NCI-H1436 treated with DMSO at 0.1 percent for 48 hours (cell line): ENCODE measurements at places on chromosomes 16 and 17.
A peak's percentile ranks its signal among the peaks of the same experiment; 100 is the strongest.

DNA sequence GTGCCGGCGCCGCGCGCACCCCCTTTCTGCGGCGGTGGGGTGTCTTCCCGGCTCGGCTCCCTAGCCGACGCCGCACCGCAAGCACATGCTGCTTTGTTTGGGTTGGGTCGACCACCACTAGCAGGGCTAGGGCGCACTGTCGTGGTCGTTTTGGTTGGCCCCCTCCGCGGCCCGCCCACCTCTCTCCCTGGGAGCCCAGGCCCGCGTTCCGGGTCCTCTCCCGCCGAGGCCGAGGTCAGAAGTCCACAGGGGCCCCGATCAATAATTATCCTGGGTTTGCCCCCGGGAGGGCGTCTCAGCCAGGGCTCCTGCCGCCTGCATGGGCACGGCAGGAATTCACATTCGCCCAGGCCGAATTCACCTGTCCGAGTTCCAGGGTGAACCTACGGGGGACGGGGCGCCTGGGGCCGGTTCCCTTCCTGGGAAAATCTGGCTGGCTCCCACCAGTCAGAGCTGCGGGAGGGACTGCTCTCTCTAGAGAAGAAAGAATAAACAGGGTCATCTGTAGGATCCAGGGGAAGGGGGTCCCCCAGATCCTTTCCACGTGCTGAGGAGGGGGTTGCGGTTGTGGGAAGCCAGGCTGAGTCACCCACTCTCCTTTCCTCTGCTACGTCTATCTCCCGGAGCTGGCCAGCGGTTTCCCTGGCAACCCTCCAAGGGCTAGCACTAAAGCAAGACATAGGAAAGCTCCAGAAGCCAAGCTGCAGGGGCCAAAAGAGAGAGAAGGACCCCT lies 584 bp upstream of the STAT5B start:
- DNase-seq, result no peak

DNA sequence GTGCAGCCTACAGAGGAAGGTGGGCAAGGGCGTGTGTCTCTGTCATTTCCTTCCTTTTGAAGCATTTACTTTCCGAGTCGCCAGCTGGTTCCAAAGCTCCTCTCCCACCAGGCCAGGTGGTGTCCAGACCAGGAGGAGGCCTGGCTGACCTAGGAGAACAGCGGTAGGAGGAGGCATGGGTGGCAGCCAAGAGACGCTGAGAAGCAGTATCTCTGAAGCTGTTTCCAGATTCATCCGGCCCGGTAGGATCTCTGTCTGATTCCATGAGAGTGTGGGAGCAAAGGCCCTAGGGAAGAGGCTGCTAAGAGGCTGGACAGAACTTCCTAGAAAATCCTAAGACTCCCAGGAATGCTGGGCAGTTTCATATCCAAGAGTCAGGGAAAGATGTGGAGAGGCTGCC lies 20.3 kb downstream of the MEOX1 start:
- no peak for DNase-seq

GRCh38 chr16:11379420-11379819 lies 34.2 kb downstream of the RMI2 start:
- no peak for DNase-seq

DNA sequence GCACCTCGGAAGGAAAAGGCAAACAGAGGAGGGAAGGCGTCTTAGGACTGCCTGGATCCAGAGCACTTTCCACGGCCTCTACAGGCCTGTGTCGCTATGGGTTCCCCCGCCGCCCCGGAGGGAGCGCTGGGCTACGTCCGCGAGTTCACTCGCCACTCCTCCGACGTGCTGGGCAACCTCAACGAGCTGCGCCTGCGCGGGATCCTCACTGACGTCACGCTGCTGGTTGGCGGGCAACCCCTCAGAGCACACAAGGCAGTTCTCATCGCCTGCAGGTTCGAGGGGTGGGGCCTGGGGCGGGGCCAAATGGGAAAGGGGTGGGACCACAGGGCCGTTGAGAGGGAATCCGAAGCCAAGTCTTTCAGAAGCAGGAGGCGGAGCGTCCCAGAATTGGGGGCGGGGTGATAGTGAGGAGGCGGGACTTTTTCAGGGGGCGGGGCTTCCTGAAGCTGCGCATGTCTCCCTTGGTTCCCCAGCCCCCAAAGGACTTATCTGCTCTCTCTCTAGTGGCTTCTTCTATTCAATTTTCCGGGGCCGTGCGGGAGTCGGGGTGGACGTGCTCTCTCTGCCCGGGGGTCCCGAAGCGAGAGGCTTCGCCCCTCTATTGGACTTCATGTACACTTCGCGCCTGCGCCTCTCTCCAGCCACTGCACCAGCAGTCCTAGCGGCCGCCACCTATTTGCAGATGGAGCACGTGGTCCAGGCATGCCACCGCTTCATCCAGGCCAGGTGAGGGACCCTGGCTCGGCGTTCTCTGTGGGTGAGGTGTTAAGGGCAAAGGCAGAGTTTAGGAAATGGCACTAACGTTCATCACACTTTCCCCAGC lies 939 bp downstream of the BCL6B start:
- no peak for DNase-seq

DNA sequence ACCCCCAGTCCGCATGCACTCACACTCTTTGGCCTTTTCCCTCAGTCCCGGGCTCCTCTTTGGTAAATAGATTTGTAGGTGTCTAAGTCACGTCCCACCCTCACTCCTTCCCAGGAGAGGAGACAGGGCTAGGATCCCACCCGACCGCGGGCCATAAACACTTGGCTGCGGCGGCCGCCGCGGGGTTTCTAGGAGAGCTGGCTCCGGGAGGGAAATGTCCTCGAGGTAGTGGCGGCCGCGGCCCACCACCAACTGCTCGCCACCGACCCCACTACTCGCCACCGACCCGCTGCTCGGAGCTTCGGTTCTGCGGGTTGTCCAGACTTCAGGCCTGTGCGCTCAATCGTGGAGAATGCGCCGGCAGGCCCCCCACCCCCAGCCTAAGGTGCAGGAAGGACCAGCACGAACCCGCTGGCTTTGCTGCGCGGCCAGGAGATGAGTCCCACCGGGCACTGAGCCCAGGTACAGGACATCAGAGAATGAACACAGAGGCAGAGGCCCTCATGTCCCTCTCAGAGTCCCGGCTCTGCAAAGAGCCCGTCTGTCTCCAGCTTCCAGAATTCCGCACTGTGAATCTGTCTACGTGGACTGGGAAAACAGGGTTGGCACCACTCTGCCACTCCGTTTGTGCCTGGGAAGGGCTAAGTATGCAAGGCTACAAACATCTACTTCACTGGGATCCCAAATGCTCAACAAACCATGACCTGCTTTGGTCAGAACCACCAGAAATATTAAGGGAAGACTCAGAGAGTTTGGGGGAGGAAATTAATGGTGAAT lies 2.5 kb downstream of the PRAC2 start:
- no peak for DNase-seq

DNA sequence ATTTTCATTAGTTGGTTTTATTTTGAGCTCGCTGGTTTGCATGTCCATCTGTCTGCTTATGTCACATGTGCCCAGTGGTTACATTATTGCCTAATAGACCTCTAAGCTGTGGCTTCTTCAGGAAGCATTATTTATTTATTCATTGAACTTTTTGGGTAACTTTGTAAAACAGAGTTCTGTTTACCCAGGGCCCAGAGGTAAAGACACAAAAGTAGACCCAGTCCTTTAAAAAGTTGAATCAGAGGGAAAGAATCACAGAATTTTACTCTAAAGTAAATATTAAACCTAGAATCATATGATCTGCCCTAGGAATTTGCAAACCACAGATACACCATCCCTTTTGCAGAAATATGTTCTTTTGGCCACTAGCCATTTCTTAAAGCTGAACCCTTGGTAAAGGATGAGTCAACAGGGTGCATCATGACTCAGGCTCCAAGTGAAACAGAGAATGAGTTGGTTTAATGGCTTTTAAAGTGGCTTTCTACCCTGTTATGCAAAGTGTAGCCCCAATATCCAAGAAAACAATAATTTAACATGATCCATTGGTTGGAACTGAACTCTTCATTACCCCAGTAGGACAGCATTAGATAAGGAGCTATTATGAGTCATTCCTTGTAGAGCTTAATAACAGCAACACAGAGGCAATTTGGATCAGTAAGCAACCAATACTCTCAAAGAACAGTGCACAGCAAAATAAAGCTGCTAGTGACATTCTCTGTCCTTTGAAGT lies 236.3 kb downstream of the KCNJ2 start:
- no peak for DNase-seq

- peak; percentile 56 for DNase-seq
These were observed 1.9 kb downstream of the MNT start for GRCh38 chr17:2398655-2399571.
